ENCODE measurements at places on chromosomes 7 and 10. TPM values are rescaled to one million over a fixed set of nuclear protein-coding genes. Genes with fewer than 3 reads are reported as not detected.

The UNC5B gene
- not detected for total RNA-seq

The OR6V1 gene
- total RNA-seq = not detected

The FFAR4 gene
- total RNA-seq = not detected

GRCh38 chr7:79790656-79791262, 337.3 kb upstream of the MAGI2 start:
- H3K27ac ChIP-seq = no peak overlapping the region
- peaks cover 7% of the 10 kb centered on the region for H3K27me3 ChIP-seq
- H3K4me3 ChIP-seq = no peak overlapping the region

DNA sequence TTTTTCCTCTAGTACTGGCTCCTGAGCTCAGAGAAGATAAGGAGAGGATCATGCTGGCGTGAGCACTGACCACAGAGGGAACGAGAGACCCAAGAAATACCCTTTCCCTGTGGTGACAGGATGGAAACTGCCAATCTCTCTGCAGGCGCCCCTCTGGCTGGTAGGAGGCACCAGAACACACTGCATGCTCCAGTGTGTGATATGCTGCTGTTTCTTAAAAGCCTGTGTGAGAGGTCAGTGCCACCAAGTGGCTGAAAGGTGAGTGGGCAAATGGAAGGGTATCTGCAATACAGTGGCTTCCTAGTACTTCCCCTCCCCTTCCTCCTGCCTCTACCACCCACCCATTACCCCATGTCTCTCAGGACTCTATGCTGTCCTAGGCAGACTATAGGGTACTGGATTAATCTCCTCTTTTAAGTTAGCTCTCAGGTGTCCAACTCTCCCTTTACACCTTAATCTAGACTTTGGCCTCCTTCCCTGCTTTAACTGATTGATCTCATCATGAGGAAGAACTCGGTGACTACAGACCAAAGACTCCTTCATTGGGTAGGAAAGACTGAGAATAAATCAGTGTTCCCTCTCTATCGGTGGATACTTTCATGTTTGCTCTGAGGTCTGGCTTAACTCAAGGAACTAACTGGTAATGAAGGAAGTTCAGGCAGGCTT, 283.6 kb downstream of the ADRA2A start:
- no peaks in the 10 kb centered on the region for H3K36me3 ChIP-seq
- DNase-seq = no peak
- H3K27ac ChIP-seq = no peak overlapping the region
- H3K4me3 ChIP-seq = no peak overlapping the region
- H3K27me3 ChIP-seq = peaks cover 8% of the 10 kb centered on the region

DNA sequence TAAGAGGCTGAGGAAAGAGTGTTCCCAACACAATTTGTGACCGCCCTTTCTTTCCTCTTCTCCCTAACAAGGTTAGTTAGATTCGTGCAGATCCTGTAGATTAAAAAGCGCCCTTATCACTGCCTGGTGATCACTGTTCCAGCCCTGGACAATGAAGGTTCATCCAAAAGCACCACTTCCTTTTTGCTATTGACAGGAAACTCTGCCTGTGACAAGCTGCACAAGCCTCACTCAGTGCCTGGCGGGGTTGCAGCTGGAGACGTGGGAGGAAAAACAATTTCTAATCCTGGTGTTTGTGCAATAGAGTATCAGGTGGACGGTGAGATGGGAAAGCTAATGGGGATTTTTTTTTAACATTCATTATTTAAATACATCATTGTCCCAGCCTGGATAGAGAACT, 105.9 kb upstream of the CAV2 start:
- H3K27ac ChIP-seq = no peak overlapping the region
- H3K4me3 ChIP-seq = no peak overlapping the region
- no peaks in the 10 kb centered on the region for H3K36me3 ChIP-seq
- H3K4me1 ChIP-seq = no peaks in the 10 kb centered on the region
- no peak for DNase-seq

DNA sequence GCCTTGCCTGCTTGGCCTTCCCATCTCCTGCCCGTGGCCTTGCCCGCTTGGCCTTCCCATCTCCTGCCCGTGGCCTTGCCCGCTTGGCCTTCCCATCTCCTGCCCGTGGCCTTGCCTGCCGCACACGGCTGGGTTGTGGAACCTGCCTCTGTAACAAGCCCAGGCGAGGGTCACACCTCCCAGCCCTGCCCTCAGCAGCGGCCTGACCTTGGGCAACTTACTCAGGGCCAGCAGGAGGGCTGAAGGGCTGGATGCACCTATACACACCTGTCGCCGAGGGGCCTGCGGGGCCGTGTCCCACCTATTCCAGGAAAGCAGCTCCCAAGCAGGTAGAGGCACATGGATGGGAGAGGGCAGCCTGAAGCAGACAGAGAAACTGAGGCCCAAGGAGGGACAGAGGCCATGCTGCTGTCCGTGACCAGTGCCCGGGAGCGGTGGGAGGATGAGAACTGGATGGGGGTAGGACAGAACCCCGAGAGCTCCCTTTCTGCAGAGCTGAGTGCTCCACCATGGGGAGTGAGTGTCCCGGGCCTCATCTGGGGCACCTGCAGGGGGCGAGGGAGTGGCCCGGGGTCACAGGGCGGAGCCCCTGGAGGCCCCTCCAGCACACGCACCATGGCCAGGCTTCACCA, 277.6 kb downstream of the ELFN1 start:
- H3K27ac ChIP-seq = peak overlapping the region; percentile 54
- DNase-seq = no peak
- peaks cover 4% of the 10 kb centered on the region for H3K36me3 ChIP-seq
- no peaks in the 10 kb centered on the region for H3K27me3 ChIP-seq
- peaks cover 22% of the 10 kb centered on the region for H3K4me1 ChIP-seq
- no peak overlapping the region for H3K4me3 ChIP-seq

DNA sequence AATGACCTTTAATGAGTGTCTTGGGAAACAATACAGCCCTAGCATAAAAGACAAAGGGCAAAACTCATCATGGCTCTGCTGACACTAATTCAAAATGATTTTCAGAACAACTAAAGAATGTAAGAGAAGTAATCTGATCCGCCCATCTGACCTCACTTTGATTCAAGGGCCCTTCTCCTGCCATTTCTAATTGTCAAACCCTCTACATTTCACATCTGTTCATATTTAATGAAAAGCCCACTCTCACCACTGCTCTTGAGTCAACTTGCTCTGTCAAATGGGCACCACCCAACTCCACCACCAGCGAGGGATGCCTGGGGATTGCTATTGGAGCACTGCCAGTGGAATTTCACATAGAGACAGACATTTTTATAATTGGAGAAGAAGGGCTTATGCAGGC, 639.2 kb downstream of the KCNMA1 start:
- H3K36me3 ChIP-seq = no peaks in the 10 kb centered on the region
- no peak for DNase-seq
- peaks cover 3% of the 10 kb centered on the region for H3K27me3 ChIP-seq
- H3K4me3 ChIP-seq = no peak overlapping the region
- no peak overlapping the region for H3K27ac ChIP-seq
- H3K4me1 ChIP-seq = no peaks in the 10 kb centered on the region

DNA sequence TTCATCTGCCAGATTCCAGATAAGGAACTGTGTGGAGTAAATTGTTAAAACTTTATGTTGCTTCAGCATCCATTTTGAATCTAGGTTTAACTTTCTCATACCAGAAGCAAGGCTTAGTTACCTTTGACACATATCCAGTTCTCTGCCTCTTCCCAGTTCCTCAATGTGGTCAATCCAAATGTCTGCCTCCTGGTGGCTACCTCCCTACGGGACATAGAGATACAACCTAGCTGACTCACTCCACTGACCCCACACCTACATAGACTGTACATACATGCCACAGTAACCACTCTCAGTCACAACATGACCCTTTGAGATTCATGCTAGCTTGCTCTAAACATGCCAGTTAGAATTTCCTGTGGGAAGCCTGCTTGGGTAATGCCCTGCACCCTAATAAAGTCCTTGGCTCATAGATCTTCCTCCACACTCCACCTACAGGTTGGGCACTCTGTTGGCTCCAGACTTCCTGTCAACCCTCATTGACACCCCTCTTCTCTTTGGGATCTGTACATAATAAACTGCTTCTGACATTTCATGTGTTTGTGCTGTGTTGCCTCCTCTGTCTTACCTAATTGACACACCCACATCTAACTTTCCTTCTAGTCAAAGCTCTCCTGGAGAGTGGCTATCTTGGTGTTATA, 278.1 kb downstream of the HTR7 start:
- no peaks in the 10 kb centered on the region for H3K27me3 ChIP-seq
- no peak for DNase-seq
- no peak overlapping the region for H3K4me3 ChIP-seq
- no peaks in the 10 kb centered on the region for H3K36me3 ChIP-seq

- H3K4me3 ChIP-seq = no peak overlapping the region
- peaks cover 9% of the 10 kb centered on the region for H3K4me1 ChIP-seq
- peaks cover 42% of the 10 kb centered on the region for H3K27me3 ChIP-seq
- peak; percentile 67 for DNase-seq
These were observed 56.7 kb downstream of the JCAD start for GRCh38 chr10:30002426-30003266.

- no peak overlapping the region for H3K4me3 ChIP-seq
- H3K27ac ChIP-seq = no peak overlapping the region
- no peak for DNase-seq
- peaks cover 19% of the 10 kb centered on the region for H3K4me1 ChIP-seq
These were observed 34.0 kb downstream of the CDK6 start for GRCh38 chr7:92802406-92802805.

GRCh38 chr7:38280707-38281106, 7.3 kb upstream of the TARP start:
- H3K27ac ChIP-seq = no peak overlapping the region
- no peak overlapping the region for H3K4me3 ChIP-seq
- DNase-seq = no peak
- no peaks in the 10 kb centered on the region for H3K4me1 ChIP-seq

DNA sequence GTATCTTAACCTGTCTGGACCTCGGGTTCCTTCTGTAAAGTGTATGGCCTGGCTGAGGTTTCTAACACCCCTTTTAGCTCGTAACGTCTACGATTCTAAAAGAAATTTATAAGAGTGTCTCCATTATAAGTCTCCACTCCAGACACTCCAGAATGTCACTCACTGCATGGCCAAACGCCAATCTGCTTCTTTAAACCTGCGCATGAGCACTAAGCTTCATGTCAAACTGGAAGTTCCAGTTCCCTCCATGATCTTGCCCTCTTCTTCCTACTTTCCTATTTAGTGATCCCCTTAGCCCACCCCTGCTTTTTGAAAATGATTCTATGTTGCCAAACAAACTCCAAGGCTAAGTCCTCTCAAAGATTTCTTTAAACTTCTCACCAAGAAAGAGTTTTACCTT, 241.4 kb upstream of the NPVF start:
- no peak overlapping the region for H3K4me3 ChIP-seq
- H3K36me3 ChIP-seq = no peaks in the 10 kb centered on the region
- no peak for DNase-seq
- H3K27ac ChIP-seq = no peak overlapping the region
- peaks cover 12% of the 10 kb centered on the region for H3K27me3 ChIP-seq
- no peaks in the 10 kb centered on the region for H3K4me1 ChIP-seq

DNA sequence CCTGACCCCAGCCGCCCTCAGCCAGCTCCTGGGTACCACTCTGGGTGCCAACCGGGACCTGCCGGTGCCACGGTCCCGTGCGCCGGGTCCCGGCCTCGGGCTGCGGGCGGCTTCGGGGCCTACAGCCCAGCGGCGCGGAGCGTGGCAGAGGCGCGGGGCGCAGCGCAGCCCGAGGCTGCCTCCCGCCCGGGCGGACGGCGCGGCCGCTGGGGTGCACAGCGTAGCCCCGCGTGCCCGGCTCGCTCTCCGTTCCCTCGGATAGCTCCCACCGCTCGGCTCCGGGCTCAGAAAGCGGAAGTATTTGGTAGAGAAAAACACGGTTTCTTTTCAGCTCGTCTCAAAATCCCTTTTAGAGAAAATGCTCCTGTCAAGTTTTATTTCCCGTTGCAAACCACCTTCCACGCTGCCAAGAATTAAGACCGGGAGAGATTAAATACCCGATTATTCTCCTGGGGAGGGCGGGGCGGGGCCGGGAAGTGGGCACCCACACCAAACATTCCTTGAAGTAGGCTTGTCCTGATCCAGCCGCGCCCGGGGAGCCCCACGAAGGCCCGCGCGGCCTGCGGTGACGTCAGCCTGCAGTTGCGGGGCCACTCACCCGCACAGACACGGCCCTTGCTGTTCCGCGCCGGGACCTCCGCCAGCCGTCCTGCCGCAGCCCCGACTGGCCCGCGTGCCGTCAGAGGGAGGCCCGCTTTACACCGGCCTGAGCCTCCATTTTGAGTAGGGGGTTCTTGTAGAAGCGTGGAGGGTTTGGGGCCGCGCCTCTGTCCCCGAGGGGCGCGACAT, 7.2 kb downstream of the HOXA13 start:
- H3K27me3 ChIP-seq = peaks cover 89% of the 10 kb centered on the region
- H3K36me3 ChIP-seq = peaks cover 2% of the 10 kb centered on the region
- H3K4me3 ChIP-seq = peak overlapping the region; percentile 60
- DNase-seq = peak; percentile 51

DNA sequence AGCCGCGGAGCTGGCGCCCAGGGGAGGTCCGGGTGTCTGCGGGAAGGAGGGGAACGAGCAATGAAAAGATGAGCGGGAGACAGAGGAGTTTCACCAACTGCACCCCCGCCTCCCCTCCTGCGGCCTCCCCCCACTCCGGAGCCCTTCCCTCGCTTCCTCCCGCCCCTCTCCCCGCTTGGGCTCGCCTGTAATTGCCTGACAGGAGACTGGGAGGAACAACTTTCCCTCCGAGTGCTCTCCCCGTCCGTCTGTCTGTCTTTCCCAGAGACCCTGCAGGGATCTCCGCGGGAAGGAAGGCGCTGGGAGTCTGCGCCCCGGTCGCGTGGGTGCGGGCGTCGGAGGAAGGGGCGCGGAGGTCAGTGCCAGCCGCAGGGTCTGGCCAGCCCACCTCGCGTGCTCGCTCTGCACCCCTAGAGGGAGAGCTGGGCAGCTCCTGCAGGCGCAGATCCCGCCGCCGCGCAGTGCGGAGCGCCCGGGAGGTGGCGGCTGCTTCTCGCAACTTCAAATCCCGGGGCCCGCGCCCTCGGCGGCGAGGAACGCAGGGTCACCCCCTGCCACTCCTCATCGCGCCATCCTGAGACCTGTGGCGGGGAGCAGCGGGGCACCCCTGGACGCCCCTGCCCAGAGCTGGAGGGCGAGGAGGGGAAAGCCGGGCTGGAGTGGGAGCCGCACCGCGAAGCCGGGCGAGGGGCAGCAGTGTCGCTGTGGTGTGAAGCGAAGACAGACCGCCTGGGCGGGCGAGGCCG, 511 bp upstream of the NRP1 start:
- peak overlapping the region; percentile 72 for H3K4me3 ChIP-seq
- peak; percentile 55 for DNase-seq
- H3K27ac ChIP-seq = no peak overlapping the region
- peaks cover 14% of the 10 kb centered on the region for H3K4me1 ChIP-seq

DNA sequence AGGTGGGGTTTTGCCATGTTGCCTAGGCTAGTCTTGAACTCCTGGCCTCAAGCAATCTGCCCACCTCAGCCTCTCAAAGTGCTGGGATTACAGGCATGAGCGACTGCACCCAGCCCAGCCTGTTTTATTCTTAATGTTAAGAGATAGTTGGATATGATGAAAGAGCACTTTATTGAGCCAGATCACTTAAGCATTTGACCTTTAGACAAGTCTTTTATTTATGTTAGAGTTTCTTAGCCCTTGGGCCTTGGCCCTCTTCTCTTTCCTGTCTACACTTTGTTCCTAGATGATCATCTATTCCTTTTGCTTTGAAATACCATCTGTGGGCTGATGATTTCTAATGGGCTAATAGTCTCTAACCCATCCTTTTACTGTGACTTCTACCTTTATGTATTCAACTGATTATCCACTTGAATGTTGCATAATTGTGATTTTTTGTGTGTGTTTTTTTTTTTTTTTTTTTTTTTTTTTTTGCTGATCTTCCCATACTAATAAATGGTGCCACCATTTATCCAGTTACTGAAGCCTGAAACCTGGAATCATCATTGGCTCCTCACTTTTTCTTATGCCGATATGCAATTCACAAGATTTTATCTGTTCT, 34.8 kb downstream of the BTRC start:
- peaks cover 1% of the 10 kb centered on the region for H3K36me3 ChIP-seq
- H3K27me3 ChIP-seq = no peaks in the 10 kb centered on the region
- H3K4me1 ChIP-seq = no peaks in the 10 kb centered on the region
- DNase-seq = no peak

Data from activated naive CD8-positive, alpha-beta T cell treated with anti-CD3 and anti-CD28 coated beads, Interleukin-2, amount 10 ng/mL, durations not matched to agents 7 days and 5 days (primary cell).